Panc1 (cell line): ENCODE measurements at places on chromosomes 3 and 15. TPM values are rescaled to one million over a fixed set of nuclear protein-coding genes. Genes with fewer than 3 reads are reported as not detected.

DNA sequence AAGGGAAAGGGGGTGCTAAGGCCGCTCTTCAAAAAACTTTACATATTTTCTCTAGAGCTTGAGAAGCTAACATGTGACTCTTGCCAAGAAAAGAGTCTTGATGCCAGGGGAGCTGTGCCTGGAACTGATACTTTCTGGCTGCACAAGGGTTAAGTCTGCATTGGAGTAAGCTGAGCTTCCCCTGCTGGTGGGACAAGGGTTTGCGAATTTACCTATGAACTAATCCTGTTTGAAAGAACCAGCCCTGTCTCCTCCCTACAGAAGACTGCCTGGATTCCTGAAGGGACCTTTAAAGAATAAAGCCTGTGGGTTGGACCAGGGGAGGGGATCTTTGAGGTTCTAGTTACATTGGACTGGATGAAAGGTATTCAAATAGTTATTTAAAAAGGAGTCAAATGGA is 58.3 kb upstream of the EPHA3 start:
- no peak for DNase-seq

PLSCR5 gene
- total RNA-seq: not detected

NEK10 gene
- total RNA-seq: 5.7 TPM

GRCh38 chr3:9276761-9277370 is 27.4 kb upstream of the SRGAP3 start:
- no peak for DNase-seq

DNA sequence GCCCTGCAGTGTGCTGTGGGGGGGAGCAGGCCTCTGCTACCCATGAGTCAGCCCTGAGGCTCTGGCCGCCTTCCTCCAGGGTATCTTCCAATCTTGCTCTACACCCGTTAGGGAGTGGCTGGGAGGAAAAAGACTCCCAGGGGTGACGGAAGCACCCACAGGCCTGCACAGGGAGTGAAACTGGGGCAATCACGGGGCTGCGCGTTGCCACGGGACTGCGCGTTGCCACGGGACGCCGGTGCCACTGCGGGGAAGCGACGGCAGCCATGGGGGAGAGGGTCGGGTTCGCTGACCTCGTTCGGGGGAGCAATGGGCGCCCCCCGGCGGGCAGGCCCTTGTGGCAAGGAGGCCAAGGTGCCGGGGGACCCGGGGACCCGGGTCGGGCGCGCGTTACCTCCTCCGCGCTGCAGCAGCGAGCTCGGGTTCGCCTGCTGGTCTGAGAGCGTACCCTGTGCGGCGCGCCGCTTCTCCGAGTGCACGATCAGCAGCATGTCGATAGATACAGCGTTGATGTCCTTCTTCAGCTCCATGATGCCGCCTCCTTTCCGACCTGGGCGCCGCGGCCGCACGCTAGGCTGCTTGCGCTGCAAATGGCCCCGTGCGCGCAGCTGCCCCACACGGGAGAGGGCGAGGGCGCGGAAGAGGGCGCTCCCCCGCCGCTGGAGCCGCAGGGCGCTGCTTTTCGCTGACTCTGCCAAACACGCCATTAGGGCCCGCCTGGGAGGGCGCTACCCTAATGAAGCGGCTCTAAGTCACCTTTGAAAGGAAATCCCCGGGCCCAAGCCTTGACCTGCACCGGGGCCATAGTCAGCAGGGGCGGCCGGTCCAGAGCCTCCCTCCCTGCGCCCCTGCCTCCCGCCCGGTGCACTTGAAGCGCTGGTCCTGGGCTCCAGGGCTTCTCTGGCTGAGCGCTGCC is at the start of gene KY:
Gene KY, minus strand, starts transcription at position 592 of the 916 bp plus-strand sequence. Its CDS starts 62 bp downstream, at position 530.
- no peak for DNase-seq

MITF gene
- 10.8 TPM for total RNA-seq

- DNase-seq: no peak
These were observed 239.3 kb downstream of the EPHB1 start for GRCh38 chr3:135034291-135034768.

DNA sequence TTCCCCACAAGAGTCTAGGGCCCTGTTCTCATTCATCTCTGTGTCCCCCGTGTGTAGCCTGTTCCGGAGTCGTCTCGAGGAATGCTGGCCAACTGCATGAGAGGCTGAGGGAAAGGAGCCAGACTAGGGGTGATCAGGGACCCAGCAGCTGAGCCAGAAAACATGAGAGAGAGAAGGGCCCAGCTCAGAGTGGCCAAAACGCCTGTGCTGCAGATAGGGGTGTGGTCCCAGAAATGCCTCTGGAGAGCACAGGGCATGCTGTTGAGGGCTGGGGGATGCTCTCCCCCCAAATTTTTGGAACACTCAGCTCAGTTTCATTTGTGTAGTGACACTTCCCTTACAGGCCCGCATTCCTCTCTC is 14.1 kb downstream of the CYP1A2 start:
- no peak for DNase-seq

GRCh38 chr15:81856634-81857026 is 189.2 kb downstream of the MEX3B start:
- DNase-seq: no peak

- DNase-seq: no peak
These were observed 319.3 kb upstream of the ATP10A start for GRCh38 chr15:26182441-26182840.

DNA sequence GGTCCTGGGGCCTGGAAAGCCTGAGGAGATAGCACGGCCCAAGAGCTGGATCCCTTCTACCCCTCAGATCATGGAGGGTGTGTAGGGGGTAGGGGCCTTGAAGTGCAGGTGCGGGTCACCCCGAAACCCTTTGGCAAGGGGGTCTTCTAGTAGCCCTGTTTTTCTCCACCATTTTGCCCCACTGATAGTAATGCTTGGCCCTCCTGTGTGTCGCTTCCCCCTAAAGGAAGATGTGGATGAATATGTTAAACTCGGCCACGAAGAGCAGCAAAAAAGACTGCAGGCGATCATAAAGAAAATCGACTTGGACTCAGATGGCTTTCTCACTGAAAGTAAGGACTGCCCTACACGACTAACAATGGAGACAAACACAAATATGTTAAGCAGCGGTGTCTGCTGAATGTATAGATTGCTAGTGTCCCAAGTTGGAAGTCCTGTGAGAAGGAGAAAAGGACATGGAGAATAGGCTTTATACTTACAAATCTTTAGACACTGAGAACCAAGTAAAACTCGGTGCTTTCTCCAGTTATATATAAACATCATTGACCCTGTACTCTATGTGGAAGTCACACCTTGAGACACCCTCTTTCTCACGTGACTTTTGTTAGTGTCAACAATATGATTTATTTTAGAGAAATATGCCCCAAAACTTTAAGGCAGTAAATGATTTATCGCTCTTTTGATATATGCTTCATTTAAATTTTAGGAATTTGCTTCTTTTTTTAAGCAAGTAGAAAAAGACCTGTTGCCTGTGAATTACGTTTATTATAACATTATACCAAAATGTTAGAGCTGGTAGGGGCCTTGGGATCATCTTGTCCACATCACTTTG is 802 bp downstream of the RCN2 start:
- DNase-seq: no peak

OR5H1 gene
- not detected for total RNA-seq

DNA sequence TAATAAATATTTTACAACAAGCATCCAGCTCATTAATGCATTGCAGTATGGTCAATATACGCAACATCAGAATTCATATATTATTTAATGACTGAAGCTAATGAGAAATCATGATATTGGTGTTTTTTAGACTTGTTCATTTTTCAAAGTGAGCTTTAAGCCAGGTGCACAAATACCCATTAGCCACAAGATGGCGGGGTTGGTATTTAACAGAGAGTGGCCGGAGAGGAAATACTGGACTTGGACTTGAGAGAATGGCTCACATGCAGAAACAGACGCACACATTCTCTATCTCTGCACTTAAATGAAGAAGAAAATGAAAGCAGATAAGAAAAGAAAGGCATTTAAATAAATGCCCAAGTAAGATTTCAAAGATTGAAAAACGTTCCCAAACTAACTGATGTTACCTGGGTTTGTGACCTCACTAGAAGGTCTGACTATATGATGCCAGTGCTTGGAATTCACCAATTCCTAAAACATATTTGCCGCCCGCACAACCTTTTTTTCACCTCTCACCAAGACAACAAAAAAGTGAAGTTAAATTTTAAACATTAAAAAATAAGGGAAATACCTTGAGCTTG is 21.2 kb upstream of the CRBN start:
- peak; percentile 33 for DNase-seq

- DNase-seq: no peak
These were observed 41.0 kb upstream of the MANF start for GRCh38 chr3:51343918-51344687.

DNA sequence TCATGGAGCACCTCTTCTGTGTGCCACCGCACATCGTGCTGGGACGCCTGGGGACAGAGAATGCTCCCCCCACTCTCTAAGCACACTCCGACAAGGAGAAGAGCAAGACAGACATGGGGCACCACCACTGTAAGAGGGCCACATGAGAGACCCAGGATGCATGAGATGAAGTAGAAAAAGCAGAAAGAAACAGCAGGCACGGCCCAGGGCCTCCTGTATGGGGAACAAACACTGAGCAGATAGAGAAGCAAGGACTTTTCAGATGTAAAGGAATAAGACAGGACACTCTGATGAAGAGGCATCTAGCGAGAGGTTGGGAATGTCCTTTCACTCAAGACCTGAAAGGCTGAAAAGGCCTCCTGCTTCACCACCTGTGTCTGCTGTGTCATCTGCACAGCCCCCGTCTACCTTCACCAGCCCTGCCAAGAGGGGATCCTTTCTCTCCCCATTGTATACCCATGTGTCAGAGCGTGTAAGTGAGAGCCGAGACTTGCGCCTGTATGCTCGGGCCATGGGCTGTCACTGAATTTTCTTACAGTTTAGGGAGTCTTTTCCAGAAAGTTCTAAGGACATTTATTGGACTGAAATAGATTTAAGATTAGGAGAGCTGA is 125.6 kb downstream of the LRRK1 start:
- DNase-seq: no peak

GRCh38 chr3:155244216-155244615 is 49.3 kb downstream of the STRIT1 start:
- DNase-seq: no peak

- no peak for DNase-seq
These were observed 228.2 kb upstream of the ZPLD1 start for GRCh38 chr3:102206511-102207031.

GRCh38 chr3:156548902-156549301 is 6.0 kb downstream of the SSR3 start:
- no peak for DNase-seq

GRCh38 chr3:76565496-76566210 is 474.2 kb upstream of the ROBO2 start:
- DNase-seq: no peak

SLC6A1 gene
- not detected for total RNA-seq

KLHL24 gene
- total RNA-seq: 42.0 TPM

DNA sequence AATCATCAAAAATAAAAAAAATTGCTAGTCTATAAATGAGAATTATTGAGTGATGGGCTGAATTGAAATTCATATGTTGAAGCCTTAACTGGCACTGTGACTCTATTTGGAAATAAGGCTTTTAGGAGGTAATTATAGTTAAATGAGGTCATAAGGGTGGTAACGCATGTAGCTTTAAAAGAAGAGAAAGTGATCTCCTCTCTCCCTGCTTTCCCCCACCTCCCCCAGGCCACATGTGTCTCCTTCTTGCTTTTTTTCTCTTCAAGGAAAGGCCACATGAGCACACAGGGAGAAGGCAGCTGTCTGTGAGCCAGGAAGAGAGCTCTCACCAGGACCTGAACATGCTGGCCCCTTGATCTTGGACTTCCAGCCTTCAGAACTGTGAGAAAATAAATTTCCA is 48.2 kb upstream of the ARPP19 start:
- no peak for DNase-seq

DNA sequence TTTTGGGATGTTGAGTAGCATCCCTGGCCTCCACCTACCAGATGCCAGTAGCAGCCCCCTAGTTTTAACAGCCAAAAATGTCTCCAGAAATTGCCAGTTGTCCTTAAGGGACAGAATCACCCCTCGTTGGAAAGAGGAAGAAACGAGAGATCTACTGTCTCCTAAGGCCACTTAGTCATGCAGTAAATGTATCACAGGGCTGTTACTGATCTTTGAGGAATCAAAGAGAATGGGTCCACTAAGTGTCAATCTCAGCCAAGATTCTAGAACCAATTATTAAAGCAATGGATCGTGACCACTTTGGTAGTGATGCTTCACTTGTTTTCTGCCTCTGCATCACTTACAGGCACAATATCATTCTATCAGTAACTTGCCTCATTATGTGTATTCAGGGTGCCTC is 26.4 kb downstream of the POLG start:
- no peak for DNase-seq

DNA sequence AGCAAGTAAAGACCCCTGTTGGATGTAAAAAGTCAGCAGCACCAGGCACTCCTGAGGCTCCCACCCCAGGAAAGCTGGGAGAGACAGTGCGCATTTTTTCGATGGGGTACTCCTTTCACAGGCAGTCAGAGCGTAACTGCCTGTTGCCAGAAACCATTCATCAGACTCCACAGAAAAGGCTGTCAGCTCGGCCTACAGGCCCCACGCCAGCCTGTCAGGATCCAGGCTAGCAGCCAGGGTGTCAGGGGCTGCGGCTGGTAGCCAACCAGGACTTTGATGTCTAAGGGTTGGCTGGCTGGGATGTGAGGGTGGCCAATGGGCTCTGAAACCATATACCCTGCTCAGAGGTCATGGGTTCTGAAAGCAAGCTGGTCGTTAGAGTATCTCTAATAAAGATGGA is 164.5 kb downstream of the WNT5A start:
- no peak for DNase-seq

GRCh38 chr3:150104564-150104963 is 133.9 kb upstream of the PFN2 start:
- DNase-seq: no peak

DNA sequence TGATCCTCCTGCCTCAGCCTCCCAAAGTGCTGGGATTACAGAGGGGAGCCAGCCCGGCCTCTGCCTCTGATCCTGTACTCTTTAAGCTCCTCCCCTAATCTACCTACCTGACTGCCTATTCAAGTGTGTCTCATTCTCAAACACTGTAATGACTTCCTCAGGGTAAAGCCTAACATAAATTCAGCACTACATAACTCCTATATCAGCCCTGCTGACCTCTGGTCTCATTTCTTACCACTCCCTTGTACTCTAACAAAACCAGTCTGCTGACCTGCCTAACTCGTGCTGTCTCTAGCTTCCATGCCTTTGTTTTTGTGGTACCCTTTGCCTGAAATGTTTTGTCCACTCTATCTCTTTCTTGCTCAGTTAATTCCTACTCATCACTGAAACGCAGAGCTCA is 172.1 kb upstream of the IL12A start:
- no peak for DNase-seq

DNA sequence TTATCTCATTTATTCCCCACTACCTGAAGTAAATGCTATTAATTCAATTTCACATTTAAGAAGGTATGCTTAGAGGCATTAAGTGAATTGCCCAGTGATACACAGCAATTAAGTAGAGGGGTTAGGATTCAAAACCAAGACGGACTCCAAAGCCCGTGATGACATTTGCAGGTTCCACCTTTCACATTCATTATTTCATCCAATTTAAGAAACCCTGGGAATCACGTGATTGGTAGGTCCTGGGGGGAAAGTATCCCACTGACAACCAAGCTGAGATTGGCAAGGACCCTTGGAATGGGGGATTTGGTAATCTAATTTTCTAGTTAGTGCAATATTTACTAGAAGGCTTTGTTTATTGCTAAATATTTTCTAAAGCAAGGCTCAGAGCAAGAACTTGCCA is 1.8 kb downstream of the POMGNT2 start:
- no peak for DNase-seq
